NCI-H2081 treated with DMSO at 0.1 percent for 48 hours (cell line): ENCODE measurements at places on chromosomes 6 and 20.

DNA sequence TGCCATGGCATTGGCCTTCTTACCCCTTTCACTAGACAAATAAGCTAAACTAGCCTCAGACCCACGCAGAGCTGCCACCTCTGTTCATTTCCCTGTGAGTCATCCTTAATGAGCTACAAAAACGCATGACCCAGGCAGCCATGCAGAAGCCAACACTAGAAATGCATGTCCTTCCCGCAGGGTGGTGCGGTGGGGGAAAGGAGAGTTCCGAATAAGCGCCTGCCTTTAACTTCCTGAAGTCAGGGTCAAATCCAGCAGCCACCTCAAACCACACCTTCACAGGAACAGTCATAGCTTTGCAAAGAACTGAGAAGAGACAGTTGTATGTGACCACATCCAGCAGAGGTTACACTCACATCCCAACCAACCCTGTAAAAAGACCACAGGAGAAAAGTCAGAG, 40.4 kb downstream of the IRF4 start:
- no peak for DNase-seq

- DNase-seq: no peak
Observed at GRCh38 chr20:41738604-41739206, 120.5 kb upstream of the CHD6 start.

GRCh38 chr20:41453010-41453950, 86.7 kb upstream of the EMILIN3 start:
- no peak for DNase-seq

- DNase-seq: no peak
Observed at GRCh38 chr6:135537741-135538301, 40.3 kb upstream of the AHI1 start.

- DNase-seq: no peak
Observed at GRCh38 chr6:32852844-32853540, 512 bp downstream of the TAP1 start.

GRCh38 chr6:72376736-72377135, 245.1 kb upstream of the KCNQ5 start:
- no peak for DNase-seq

DNA sequence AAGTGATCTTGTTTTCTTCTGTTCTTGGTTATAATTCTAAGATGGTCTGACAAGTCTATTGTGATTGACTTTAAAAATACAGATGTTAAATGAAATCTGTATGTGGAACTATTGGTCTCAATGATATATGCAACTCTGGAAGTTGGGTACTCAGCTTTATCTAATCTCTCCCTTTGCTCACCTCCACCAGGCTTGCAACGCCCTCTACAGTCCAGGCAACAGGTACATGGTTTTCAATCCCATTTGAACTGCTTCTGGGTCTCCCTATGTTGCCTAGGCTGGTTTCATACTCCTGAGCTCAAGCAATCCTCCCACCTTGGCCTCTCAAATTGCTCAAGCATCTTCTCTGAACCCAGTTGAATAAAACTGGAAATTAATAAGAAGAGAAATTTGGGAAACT, 25.6 kb upstream of the HLA-DQB1 start:
- no peak for DNase-seq

- DNase-seq: no peak
Observed at GRCh38 chr6:157759028-157759427, 64.0 kb upstream of the SNX9 start.

- no peak for DNase-seq
Observed at GRCh38 chr6:35490821-35491557, 5.9 kb downstream of the TEAD3 start.

- peak; percentile 45 for DNase-seq
Observed at GRCh38 chr6:70371454-70372105, 41.7 kb upstream of the FAM135A start.

- no peak for DNase-seq
Observed at GRCh38 chr6:131062241-131063027, 611 bp downstream of the EPB41L2 start.

- no peak for DNase-seq
Observed at GRCh38 chr20:8647961-8648441, 420.9 kb upstream of the PLCB4 start.

GRCh38 chr6:149084808-149085556, 232.5 kb upstream of the TAB2 start:
- no peak for DNase-seq

- DNase-seq: no peak
Observed at GRCh38 chr6:155085582-155086257, 90.6 kb downstream of the TIAM2 start.

DNA sequence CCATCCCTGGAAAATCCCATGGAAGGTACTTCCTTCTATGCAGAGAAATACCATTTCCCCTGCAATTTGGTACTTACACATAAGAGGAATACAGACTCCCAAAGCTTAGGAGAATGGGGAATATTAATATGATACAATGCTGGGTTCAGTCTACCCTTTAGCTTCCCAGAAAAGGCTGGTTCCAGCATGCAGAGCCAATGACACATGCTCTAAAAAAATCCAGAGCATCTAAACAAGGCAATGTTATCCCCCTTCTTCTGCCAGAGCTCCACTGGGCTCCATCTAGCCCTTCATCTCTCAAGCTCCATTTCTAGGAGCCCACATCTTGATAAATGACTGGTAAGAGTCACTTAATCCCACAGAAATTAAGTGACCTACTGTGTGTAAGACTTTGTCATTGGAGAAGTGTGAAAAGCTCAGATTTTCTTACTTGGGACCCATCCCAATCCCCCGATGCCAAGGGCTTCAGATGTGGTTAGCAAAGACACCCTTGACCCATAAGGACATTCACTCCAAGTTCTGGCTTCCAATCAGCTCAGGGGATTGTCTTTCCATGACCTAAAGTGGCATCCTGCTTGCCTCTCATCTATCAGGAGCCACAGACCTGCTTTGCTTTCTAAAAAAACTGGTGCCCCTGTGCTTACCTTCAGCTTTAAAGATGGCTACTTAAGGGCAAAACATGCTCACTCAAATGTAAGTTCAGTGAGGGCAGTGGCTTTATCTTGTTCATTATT, 137.5 kb downstream of the UNC5CL start:
- no peak for DNase-seq

GRCh38 chr6:11209369-11209768, 23.1 kb downstream of the NEDD9 start:
- DNase-seq: no peak

- no peak for DNase-seq
Observed at GRCh38 chr6:43969158-43969981, 157.9 kb downstream of the MRPL14 start.

GRCh38 chr6:51655517-51655916, 431.9 kb downstream of the PKHD1 start:
- no peak for DNase-seq

- DNase-seq: no peak
Observed at GRCh38 chr20:48841875-48842529, 14.2 kb upstream of the PREX1 start.

DNA sequence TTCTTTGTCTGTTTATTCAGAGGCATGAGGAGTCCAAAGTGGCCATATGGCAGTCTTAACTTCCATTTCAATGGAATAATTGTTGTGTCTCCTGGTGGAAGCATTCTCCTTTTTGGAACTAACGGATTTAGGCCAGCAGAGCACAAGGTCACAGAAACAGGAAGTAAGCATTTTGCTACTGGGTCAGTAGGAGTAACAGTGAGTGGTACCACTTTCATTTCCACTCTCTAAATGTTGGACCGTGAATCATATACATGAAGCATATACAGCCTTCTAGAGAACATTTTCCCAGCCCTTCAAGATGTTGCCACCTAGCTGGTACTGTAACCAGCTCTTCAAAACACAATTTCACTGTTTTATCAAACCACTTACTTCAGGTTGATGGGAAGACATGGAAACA, 182.8 kb downstream of the EYS start:
- no peak for DNase-seq

DNA sequence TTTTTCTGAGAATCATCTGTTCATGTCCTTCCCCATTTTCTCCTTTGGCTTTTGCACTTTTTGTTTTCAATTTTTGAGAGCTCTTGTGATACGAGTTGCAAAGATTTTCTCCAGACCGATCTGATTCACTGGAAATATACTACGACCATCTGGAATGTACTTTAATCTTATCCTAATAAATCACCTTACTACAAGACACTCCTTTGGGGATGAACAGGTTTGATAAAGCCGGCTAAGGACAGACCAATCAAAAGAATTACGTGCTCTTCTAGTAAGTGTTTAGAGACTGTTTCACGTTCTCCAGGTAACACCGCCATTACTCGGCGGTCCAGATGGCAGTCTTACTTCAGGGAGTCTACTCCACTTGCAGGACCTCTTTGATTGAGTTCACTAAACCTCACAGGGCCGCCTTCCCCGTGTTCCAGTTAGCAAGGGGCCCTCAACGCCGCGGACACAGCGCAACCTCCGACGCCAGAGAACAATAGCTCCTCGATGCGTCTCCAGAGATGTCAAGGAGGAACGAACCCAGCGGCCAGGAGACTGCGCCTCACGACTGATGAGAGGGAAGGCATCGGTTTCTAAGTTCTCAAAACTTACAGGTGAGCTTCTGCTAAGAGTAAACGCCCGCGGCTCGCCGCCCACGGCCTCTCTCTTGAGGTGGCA, 920 bp upstream of the WTAP start:
- no peak for DNase-seq

DNA sequence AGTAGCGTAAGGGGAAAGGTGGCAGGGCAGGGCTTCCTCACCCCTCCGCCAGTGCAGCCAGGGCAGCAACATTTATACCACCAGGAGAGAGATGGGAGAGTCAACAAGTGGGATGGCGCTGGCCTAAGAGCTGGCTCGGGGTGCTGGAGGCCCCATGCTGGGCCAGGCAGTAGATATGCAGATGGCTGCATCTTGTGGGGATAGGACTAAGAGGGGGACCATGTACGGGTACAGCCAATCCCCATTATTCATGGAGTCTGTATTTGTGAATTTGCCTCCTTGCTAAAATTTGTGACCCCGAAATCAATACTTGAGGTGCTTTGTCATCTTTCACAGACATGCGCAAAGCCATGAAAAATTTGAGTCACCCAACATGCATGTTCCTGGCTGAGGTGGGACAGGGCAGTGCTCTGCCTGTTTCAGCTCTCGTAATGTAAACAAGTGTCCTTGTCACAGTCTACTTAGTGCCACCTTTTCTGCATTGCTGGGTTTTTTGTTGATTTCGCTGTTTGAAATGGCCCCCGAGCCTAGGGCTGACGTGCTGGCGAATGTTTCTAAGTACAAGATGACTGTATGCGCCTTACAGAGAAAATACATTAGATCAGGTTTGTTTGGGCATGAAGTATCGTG, 27.5 kb upstream of the TAF8 start:
- no peak for DNase-seq

DNA sequence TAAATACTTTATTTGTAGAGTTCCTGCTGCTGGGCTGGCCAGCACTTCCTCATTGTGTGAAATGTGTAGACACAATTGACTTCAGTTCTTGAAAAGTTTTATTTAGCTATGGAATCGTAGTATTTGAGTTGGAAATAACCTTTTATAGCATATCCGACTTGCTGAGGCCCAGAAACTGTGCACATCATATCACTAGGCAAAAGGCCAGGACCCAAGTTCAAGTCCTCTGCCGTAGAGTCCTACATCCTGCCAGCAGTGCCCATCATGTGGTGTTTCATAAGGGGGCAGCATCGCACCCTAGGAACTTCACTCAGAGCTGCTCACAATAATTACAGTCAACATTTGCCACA, 207.7 kb upstream of the SNX9 start:
- no peak for DNase-seq

DNA sequence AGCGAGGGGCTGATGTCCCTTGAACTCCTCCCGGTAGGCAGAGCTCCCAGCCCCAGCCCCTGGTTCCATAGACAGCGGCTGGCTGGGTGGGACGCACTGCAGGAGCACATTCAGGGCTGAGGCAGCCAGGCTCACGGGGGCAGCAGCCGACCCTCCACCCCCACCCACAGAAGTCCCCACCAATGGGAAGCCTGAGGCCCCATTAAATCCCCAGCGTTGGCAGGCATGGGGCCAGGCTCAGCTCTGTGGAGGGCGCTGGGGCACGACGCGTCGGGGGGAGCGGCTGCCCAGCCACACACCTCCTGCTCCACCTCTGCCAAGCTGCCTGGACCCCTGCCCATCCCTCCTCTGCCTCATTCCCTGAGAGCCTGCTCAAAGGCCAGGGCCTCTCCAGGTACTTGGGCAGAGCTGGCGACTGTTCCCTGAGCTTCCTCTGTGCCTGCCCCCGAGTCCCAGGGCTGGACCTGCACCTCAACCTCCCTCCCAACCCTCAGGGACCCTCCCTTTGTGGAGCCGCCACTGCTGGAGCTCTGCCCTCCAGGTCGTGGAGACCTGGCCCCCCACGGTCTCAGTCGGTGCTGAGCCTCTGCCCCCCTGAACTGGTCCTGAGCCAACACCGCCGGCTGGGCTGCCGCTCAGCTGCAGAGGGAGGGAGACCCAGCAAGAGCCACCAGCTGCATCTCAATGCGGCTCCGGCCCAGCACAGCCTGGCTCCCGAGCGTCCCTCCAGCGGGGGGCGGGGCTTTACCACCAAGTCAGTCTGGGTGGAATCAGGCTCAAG, 9.1 kb downstream of the CHRNA4 start:
- no peak for DNase-seq

GRCh38 chr6:26043384-26044139, 43.7 kb upstream of the HFE start:
- DNase-seq: no peak

- DNase-seq: no peak
Observed at GRCh38 chr20:3045042-3045815, 623 bp upstream of the MRPS26 start.

DNA sequence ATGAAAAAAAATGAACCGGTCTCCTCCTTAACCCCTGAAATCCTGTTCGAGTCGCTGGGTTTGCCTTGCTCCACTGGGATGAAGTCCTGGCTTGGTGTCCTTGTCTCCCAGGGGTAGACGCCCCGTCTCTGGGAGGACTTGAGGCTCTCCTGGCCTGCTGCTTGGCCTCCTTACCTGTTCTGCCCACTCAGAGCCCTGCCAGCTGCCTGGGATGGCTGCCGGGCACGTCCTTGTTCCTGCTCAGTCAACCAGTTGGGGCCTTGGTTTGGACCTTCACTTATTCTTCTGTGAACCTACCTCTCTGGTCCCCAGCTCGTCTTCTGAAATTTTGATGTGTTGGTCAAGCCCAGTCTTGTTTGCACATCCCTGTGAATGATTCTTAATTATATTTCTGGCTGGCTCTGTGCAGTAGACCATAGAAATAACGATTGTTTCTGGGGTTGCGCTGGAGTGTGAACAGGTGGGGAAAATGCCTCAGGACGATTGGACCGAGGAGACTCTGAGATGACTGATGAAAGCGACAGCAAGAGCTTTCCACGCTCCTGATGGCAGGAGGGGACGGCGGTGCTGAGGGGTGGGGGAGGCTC, 126.5 kb upstream of the ESR1 start:
- DNase-seq: no peak

- no peak for DNase-seq
Observed at GRCh38 chr6:15389765-15390723, 144.2 kb downstream of the JARID2 start.

DNA sequence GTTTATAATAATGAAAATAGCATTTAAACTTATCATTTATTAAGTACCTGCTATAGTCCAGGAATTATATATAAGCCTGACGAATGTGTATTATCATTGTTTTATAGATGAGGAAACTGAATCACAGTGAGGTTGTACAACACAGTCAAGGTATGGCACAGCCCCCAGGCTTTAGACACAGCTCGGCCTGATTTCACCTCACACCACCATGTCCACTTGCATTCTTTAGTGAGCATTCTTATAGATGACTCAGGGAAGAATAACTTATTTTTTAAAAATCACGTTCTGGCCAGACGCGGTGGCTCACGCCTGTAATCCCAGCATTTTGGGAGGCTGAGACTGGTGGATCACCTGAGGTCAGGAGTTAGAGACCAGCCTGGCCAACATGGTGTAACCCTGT, 289.0 kb downstream of the SYNE1 start:
- no peak for DNase-seq
